Esophagus squamous epithelium (tissue), 5 donors: ENCODE measurements at places on chromosomes 12 and 14. TPM values are rescaled to one million over a fixed set of nuclear protein-coding genes. Genes with fewer than 3 reads are reported as not detected.

- DNase-seq: no peak
These were observed 27.4 kb downstream of the KTN1 start for GRCh38 chr14:55607386-55607785.

DNA sequence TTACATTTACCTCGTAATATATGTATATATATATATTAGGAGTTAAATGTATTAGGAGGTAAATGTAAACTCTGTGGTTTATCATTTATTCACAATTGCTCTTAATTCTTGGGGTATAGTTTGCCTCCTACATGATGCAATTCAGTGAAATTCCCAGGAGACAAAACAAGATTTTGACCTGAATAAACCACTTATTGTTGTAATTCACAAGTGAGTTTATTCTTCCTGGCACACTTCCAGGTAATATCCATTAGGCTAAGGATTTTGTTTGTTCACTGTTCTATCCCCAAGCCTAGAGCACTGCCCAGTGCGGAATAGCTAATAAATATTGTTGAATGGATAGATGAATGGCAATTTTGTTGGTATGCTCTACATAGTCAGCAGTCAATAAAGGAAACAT is 3.0 kb downstream of the SMIM10L1 start:
- DNase-seq: no peak

- DNase-seq: no peak
These were observed 19.4 kb upstream of the KLRG1 start for GRCh38 chr12:8969861-8970411.

The PIP4K2C gene
- 41.7 TPM for total RNA-seq

The TAS2R31 gene
- 2.8 TPM for total RNA-seq
